ENCODE measurements at places on chromosomes 1 and 21.

GRCh38 chr1:20343149-20343937, 52.7 kb downstream of the VWA5B1 start:
- peak; percentile 12 for DNase-seq

DNA sequence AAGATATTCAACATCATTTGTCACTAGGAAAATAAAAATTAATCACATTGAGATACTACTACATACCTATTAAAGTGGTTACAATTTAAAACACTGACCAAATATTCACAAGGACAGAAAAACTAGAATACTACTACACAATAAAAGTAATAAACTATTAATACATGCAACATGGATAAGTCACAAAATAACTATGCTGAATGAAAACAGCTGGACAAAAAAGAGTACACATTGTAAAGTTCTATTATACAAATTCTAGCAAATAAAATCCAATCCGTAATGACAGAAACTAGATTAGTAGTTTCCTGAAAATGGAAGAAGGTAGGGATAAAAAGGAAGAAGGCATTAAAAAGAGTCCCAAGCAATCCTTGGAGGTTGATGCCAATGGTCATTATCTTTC, 348.7 kb upstream of the PTBP2 start:
- no peak for DNase-seq

DNA sequence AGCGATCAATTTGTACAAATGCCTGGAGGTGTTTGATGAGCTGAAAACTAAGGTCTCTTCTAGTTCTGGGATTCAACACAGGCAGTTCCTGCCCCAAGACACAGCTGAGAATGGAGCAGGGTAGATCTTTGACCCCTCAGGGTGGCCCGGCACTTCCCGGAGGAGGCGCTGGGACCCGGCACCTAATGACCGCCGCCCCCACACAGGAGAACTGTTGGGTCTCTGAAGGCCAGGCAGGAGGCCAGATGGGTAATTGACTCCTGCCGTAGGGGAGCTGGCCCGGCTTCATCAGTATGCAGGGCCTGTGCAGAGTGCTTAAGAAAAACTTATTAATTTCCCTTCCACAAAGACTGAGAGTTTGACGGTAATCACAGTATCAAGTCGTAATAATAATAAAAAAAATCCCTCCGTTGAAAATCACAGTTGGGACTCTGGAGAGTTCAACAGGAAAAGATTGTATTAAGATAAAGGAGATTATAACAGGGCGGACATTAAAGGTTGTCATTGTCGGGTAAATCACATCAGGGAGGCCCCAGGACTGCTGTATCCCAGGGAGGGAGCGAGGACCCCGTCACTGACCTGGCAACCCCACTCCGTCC, 51.7 kb downstream of the UBIAD1 start:
- no peak for DNase-seq

- DNase-seq: no peak
Measured at GRCh38 chr1:241724741-241725356, 72.8 kb downstream of the WDR64 start.

DNA sequence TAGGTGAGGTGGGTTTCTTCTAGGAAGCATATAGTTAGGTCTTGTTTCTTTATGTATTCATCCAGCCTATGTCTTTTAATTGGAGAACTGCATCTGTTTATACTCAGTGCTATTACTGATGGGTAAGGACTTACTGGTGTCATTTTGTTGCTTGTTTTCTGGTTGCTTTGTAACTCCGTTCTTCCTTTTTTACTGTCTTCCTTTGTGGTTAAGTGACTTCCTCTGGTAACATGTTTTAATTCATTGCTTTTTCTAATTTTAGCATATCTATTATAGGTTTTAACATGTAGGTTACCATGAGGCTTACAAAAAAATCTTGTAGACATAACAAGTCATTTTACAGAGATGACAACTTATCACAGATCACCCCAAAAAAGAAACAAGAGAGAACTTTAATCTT, 160.8 kb downstream of the VAV3 start:
- peak; percentile 70 for DNase-seq

DNA sequence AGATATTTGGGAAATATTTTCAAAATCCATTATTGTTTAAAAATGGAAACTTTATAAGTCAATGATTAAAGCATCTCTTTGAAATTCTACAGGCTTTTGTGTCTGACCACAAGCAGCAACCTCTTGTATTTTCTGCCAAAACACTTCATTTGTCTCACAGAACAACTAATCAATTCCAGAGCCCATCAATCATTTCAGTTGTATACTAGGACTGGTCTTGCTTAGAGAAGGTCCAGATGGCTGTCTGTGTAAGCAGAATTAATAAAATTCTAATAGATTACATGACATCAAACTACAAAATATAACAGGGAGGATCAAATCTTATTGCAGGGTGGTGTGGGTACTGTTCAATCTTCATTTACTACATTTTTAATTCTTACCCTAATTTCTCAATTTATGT, 76.4 kb downstream of the ACBD6 start:
- no peak for DNase-seq

- no peak for DNase-seq
Measured at GRCh38 chr1:186819563-186819962, 9.2 kb upstream of the PLA2G4A start.

- DNase-seq: no peak
Measured at GRCh38 chr1:228818928-228819630, 83.8 kb downstream of the RHOU start.

DNA sequence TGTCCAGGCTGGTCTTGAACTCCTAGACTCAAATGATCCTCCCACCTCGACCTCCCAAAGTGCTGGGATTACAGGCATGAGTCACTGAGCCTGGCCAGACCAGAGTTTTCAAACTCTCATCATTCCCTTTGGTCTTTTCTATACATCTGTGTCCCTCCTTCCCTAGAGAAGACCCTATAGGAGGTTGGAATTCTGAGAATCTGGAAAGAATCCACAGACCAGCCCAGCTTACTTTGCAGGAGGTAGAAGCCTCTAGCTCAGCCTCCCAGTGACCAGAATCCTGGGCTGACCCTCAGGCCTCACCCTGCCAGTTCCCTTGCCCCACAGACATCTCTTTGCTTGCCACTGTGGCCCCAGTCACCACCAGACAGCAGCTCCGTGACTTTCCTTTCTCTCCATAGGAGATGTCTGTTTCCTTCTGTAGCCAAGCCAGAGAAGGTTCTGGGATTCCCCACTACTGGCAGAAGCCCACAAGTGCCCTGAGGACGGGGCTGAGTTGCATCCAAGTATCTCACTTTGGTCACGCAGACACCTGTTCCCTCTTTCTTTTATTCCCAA, 34.7 kb upstream of the KHDRBS1 start:
- no peak for DNase-seq

DNA sequence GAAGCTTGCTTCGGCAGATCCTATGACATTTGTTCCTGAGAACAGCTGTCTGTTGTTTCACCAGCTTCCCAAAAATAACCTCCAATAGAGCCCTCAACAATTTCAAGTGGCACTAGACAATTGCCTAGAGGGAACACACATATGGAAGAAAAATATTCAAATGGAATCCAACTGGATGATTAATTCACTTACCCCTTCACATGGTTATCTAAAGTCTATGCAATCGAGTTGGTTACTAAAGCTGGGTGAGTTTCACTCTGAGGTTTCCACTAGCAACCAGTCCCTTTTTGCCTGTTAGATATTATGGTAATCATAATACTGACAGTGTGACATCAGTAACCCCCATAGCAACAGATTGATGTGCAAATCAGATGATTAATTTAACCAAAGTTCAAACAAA, at the start of gene LEMD1:
TSS of gene LEMD1 (minus strand) at position 259 of the 400 bp plus-strand sequence. CDS start 1,520 bp downstream, outside the sequence.
- DNase-seq: no peak

- DNase-seq: no peak
Measured at GRCh38 chr1:14498839-14499238, 99.6 kb upstream of the KAZN start.

DNA sequence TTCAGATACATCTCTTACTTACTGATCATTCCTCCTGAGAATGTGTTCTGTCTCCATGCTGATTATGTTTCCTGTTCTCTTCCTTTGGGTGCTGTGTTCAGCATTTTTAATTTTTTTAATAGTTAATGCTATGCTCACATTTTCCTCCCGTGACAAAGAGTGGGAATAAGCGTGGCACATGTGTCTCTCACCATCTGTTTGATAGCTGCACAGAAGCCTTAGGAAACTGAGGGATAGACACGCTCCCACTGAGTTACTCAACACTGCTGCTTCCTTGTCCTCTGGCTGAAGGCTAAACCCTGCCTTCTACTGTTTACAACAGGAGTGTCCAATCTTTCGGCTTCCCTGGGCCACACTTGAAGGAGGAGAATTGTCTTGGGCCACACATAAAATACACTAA, 264.2 kb downstream of the DISC1 start:
- no peak for DNase-seq

DNA sequence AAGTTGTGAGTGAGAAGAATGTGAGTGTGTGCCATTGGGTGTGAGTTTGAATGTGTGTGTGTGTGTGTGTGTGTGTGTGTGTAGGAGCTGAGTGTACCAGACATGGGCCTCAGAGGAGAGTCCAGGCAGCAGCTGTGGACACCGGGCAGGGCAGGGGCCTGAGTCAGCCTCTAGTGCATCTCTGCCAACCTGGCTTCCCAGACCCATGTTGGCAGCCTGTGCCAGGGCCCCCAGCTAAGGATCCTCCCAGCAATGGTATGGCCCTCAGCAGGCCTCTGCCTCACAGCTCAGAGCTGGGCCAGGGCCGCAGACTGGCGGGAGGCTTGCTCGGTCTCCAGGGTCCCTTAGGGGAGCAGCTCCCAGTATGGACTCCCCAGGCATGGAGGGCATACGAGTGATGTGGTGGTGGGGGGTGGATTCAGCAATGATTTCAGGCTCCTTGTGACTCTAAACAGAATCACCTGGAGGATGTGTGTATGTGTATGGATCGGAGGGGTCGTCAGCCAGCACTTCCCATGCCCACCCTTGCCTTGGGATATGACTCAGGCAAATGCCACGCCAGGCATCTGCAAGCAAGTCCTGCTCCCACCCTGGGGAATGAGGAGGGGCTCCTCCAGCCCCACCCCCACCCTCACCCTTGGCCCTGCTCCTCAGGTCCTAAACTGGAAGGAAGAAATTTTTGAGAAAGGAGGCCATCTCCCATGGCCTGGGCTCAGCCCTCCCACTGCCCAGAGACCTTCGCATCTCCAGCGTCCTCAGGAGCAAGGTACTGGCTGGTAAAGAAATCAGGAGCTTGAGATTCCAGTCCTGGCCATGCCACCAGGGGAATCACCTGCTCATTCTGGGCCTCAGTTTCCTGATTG, 1.8 kb upstream of the FOXO6 start:
- DNase-seq: no peak

- DNase-seq: peak; percentile 75
Measured at GRCh38 chr21:26389971-26390641, 183.0 kb downstream of the CYYR1 start.

GRCh38 chr1:168974611-168975010, 131.9 kb upstream of the ATP1B1 start:
- no peak for DNase-seq

- DNase-seq: no peak
Measured at GRCh38 chr1:181111559-181111958, 23.1 kb downstream of the IER5 start.

All from hematopoietic multipotent progenitor cell treated with erythropoietin and hydrocortisone succinate and interleukin-3 and kit ligand, for 4 days (in vitro differentiated cells).